Non-pigmented ciliary epithelial cell (primary cell): ENCODE measurements at places on chromosomes 6 and 20.

GRCh38 chr6:150492507-150492906 is 107.2 kb upstream of the PLEKHG1 start:
- no peak for DNase-seq

DNA sequence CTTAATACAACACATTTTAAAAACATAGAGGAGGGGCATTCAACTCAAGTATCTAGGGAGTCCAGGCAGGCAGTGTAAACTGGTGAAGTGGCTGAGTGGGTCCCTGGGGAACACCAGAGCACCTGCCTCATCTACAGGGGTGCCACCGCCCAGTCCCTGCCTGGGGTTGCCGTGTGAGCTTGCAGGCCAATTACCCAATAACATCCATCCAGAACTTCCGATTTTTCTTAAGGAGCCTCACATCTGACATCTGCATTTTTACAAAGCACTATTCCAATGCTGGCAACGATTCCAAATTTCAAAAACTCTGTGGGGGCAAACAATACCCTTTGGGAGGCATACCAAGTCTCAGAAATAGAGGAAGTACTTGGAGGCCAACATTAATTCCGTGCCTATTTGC is 288.4 kb upstream of the TSHZ2 start:
- no peak for DNase-seq

DNA sequence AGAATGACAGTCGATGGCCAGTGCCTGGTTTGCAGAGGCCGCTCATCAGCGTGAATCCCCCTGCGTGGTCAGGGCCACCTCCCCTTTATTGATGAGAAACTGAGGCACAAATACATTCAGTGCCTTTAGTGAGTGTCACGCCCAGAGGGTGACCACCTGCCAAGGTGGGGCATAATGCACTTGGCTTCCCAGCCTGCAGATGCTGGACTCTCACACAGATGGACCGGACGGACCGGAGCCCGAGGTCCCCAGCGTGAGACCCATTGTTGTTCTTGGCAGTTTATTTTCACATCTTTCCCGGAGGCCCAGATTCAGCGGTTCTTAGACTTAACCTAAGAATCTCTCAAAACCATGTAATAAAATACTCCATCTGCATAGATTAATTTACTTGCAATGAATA is 74.4 kb downstream of the YTHDF1 start:
- no peak for DNase-seq

DNA sequence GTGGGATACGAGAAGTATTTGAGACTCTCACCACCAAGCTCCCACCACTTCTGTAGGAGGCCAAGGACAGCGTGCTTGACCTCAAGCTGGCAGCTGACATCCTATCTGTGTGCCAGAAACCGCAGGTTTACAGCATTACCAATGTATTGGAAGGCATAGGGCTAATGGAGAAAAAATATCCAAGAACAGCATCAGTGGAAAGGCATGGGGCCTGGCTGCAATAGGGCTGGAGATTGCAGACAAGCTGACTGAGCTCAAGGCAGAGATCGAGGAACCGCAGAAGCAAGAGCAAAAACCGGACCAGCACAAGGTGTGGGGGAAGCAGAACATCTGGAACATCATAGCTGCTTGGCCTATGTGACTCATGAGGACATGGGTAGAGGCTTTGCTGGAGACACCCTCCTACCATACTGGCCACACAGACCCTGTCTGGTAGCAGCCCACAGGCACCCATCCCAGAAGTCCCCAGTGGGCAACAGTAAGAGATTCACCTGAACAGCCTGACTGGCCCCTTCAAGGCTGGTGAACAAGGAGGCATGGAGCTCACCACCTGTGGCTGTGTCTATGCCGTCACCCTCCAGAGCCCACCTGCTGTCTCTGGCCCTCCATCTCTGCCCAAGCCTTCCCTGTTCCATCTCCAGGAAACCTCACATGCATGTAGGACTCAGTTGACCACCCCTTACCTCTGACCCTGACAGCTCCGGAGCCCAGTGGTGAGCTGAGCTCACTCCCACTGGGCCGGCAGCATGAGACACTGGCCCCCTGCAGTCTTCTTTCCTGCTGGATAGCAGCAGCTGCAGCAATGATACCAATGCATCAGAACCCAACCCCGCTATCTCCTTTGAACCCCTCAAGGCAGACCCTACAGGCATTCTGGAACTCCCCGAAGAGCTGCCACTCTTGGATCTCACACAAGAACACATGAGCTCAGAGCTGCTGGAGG is 171.1 kb downstream of the KIF6 start:
- no peak for DNase-seq

- no peak for DNase-seq
Observed at GRCh38 chr20:46826343-46826984, 68.2 kb upstream of the EYA2 start.

DNA sequence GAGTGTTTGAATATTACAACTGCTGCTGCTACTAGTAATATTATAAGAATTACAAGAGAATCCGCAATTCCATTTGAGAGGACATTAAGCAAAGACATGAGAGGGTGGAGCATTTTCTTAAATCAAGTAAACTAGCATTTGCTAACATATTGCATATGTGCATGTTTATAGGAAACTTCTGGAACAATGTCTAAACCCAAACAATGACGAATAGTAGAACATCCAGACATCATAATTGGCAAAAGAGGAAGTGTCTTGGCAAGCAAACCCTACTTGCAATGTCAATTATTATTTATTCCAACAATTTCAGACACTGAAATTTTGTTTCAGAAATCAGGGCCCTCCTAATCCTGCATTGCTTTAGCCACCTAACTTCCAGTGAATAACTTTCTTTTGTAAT is 1155.3 kb upstream of the GJE1 start:
- DNase-seq: no peak

GRCh38 chr20:45377269-45377668 is 856 bp downstream of the TP53TG5 start:
- no peak for DNase-seq

DNA sequence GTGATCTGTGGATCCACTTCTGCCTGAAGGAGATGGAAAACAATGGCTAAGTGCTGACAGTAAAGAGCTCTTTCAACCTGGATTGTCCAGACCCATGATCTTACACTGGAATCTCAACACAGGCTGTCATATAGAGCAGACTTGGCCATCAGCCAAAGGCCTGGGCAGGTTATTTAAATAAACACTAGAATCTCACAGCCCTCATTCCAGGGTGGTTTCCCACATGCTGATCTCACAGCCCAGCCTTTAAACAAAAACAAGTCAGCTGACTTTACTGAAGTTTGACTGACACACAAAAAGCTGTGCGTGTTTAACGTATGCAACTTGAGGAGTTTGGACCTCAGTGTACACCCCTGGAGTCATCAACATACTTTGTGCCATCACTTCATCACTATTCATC is 28.4 kb downstream of the SYNDIG1 start:
- peak; percentile 56 for DNase-seq
